ENCODE measurements at places on chromosomes 7 and 10.

DNA sequence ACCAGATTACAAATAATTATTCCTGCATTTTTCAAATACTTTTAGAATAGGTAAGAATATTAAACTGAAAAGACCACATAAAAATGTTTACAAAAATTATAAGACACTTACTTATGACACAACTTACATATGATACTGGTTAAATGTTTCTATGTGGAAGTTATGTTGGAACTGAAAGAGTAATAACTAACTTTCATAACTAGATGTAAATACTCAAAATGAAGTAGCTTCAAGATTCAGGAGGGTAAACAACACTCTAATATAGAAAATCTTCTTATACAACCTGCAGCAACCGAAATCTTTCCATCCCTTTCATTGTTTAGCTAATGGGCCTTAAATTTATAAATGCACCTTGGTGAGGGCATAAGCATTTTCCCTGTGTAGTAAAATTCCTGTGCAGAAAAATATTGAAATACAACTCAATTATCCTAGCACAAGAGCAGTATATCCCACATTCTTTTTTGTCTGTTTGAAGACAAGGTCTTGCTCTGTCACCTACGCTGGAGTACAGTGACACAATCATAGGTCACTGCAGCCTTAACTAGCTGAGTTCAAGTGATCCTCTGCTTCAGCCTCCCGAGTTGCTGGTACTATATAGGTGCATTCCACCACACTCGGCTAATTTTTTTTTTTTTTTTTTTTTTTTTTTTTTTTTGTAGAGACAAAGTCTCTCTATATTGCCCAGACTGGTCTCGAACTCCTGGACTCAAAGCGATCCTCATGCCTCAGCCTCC, 14.8 kb upstream of the RNF148 start:
- no peak for DNase-seq

GRCh38 chr7:156918635-156919034, 25.7 kb upstream of the LMBR1 start:
- no peak for DNase-seq

GRCh38 chr7:107643407-107643806, 17.2 kb upstream of the SLC26A4 start:
- DNase-seq, result no peak

- no peak for DNase-seq
Measured at GRCh38 chr7:112282476-112283188, 76.1 kb downstream of the ZNF277 start.

DNA sequence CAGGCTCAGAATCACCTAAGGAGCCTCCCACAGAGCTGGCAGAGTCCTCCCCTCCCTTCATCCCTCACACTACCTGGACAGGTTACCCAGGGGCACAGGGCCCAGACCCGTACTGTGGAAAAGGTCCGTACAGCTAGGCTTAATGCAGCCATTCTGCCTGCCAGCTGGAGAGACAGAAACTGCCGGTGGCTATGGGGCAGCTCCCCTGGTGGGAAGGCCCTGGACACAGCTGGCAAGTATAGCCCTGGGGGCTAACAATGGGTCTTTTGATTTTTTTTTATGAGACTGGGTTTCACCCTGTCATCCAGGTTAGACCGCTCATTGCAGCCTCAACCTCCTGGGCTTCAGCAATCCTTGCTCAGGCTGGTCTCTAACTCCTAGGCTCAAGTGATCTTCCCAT, 68.3 kb downstream of the GNA12 start:
- DNase-seq, result no peak

DNA sequence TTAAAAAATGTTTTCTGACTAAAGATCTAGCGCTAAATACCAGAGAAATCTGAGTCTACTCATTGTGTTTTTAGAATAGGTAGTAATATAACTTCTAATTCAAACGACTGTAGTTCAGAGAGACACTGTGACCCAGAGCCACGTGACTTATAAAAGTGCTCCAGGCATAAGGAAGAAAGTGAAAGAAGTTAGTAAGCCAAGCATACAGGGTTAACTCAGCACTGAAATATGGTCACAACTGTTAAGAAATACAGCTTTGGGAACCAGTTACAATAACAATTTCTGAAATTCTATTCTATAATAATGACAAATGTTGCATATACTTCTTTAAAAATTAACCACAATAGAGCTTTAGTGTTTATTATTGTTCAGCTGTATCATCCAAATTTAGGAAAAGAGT, 119.1 kb downstream of the TFEC start:
- DNase-seq, result peak; percentile 65

DNA sequence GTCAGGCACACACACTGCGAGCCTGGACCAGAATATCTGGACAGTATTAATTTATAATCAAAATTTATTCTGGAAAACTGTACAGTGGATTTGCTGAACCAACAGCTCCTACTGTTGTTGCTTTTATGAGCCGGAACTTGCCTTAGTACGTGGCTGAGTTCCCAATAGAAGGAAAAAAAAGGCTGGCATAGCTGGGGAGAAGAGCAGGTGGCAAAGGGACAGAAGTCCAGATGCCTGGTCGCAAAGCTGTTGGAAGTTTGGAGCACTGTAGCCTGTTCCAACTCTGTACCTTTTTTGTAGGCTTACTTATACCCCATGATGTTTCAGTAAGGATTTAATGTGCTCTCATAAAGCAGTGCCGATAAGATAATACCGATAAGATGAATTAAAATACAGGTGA, 333.8 kb downstream of the ABCA13 start:
- DNase-seq, result no peak

DNA sequence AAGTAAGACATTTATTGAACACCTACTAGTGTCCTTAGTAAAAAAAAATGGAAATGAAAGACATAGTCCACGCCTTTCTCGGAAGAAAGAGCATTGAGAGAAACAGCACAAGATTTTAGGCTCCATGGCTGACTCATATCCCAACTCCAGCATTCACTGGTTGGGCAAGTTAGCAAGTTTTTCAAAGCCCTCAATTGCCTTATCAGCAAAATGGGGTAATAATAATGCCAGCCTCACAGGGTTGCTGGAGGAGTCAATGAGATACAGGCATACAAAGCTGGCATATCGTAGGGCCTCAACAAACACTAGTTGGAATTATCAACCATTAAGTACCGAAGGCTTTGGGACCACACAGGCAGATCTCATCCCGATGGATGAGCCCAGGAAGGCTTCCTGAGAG, 4.0 kb downstream of the HSPA12A start:
- no peak for DNase-seq

DNA sequence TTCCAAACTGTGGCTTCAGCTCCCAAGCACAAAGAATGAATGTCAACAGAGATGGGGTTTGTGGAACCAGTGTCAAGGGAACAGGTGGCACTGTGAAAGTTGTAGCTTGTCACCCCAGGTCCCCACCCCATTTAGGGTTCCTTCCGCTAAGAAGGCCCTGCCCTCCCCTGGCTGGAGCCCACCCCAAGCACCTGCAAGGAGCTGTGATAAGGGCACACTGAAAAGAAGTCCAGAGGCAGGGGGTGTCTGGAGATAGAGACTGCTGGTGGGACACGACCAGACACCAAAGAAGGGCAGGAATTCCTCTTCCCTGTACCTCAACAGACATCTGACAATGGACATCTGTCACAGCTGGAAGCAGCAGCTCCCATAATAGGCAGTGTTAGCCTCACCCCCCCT, 4.5 kb downstream of the GRID1 start:
- DNase-seq, result no peak
